ENCODE measurements at places on chromosomes 3 and 15.
A peak's percentile ranks its signal among the peaks of the same experiment; 100 is the strongest.

GRCh38 chr3:185677146-185677829, 91.2 kb downstream of the SENP2 start:
- DNase-seq: peak; percentile 75

DNA sequence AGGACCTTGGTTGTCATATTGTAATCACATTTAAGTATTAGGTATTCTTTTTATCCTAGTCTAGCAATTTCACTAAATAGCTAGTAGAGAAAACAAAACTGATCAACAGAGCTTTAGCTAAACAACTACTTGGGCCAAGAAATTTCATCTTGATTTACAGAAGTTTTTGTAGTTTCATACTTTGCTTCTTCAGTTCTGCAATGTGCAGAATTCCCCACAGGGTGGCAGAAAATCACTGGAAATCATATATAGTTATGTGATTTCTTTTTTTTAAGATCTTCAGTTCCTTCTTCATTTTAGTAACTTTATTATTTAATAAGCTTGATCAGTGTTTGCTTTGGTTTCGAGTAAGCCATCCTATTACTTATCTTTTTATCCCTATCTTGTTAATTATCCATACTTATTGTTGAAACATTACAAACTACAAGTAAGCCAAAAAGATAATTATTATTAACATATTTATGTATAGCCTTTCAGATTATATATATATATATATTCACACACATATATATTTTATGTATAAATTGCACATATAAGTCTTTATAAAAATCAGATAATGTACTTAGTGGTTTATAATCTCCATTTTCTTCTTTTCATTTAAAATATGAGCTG, 2.2 kb upstream of the BNIP2 start:
- DNase-seq: peak; percentile 68

- no peak for DNase-seq
Observed at GRCh38 chr3:102238362-102238761, 196.5 kb upstream of the ZPLD1 start.

- DNase-seq: no peak
Observed at GRCh38 chr3:71796290-71796689, 11.3 kb upstream of the PROK2 start.

GRCh38 chr3:99669879-99670555, 31.6 kb downstream of the COL8A1 start:
- DNase-seq: no peak

DNA sequence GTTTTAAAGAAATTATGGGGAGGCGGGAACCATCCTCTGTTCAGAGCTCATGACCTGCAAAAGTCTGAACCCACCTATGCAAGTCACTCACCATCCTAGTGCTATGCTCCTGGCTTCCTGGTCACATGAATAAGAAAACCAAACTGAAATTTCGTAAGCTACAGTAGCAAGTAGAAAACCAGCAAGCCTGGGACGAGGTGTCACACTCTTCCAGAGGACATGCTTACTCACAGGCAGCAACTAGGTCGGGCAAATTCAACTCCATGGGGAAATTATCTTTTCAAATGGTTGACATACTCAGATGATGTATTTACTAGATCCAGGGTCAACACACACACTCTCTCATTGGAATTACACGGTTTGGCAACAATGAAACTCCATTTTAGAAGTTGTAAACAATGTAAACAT, 31.3 kb downstream of the LDHAL6B start:
- DNase-seq: no peak

GRCh38 chr3:63970631-63971475, 52.4 kb downstream of the PSMD6 start:
- peak; percentile 30 for DNase-seq

DNA sequence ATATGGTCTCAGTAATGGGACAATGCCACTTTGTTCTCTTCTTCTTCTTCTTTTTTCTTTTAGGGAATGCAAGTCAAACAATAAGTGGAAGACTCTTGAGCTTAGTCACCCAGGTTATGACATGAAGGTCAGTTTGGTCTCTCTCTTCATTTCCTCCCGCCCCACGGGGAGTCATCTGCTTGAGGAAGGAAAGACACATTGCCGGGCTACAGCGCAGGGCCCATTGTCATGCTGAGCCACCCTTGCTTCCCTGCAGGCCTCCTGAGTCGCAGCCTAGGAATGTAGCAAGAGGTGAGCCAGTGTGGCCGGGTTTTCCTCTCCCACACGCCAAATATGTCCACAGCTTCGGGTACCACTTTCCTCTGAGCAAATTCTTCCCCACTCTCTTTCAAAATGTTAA, 47.6 kb downstream of the RAP2B start:
- DNase-seq: no peak

- no peak for DNase-seq
Observed at GRCh38 chr3:125967156-125967555, 1.8 kb upstream of the ROPN1B start.

DNA sequence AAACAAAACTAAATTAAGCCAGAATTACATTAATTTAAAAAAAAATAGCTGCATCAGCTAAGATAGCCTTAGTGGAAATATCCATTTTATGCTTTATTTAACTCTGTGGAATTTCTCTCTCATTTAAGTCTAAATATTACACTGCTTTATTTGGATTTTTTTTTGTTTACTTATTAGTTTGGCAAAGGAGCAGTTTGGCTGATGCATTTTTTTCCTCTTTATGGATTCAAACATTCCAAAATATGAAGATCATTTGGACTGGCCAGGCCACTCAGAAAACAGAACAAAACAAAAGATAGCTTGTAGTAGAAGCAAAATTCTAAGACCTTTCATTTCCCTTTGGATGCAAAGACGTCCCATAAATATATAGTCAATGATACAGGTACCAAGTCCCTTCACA, 707.3 kb upstream of the UBE2E2 start:
- DNase-seq: no peak

GRCh38 chr3:52681596-52681995, 4.1 kb downstream of the PBRM1 start:
- DNase-seq: no peak

- no peak for DNase-seq
Observed at GRCh38 chr3:159447841-159448240, 540.8 kb upstream of the IL12A start.

DNA sequence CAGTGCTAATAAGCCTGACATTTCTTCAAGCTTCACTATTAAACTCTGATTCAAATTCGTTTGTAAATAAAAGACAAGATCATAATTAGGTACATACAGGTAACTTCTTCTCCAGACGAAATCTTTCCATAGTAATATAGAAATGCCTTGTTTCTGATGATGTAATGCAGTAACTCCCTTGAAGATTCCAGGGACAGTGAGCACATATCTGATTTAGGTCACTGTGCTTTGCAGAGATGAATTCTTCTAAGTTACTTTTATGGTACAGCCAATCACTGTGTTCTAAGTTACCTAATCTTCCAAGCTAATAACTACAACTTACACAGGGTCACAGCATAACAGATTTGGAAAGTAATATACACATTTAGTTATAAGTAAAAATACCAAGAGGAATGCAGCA, 27.6 kb downstream of the SLC4A7 start:
- no peak for DNase-seq

- no peak for DNase-seq
Observed at GRCh38 chr3:182632077-182632393, 161.3 kb upstream of the ATP11B start.

DNA sequence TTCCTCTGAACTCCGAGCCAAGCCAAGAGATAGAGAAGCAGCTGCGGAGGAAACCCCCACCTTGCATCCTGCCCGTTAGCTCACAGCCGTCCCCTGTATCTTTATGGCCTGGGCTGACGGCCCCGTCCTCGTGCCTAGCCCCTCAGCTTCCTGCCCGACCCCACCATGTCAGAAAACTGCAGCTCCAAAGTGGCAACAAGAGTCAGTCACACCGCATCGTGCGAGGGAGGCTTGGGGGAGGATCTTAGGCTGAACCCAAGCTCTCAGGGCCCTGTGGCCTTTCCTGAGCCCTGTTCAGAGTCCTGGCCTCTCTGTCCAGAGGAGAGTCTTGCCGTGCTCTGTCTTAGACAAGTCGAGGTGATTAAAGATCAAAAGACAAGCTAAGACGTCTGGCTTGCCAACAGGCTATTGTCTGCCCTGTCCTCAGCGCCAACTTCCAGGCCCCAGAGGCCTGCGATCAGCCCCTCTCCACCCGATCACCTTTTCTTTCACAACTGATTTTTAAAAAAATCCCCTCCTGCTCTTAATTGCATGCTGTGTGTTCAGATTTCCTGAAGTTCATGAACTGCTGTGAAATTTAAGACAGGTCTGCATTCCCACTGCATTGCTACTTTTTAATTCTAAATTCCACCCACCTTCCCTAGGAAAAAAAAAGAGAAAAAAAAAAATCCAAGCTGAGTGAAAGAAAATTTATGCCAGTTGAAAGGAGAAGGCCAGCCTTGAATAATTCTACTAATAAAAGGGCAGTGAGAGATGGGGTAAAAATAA, 89.7 kb upstream of the WNT5A start:
- DNase-seq: no peak

- DNase-seq: no peak
Observed at GRCh38 chr3:50853936-50854335, 179.2 kb downstream of the DOCK3 start.

DNA sequence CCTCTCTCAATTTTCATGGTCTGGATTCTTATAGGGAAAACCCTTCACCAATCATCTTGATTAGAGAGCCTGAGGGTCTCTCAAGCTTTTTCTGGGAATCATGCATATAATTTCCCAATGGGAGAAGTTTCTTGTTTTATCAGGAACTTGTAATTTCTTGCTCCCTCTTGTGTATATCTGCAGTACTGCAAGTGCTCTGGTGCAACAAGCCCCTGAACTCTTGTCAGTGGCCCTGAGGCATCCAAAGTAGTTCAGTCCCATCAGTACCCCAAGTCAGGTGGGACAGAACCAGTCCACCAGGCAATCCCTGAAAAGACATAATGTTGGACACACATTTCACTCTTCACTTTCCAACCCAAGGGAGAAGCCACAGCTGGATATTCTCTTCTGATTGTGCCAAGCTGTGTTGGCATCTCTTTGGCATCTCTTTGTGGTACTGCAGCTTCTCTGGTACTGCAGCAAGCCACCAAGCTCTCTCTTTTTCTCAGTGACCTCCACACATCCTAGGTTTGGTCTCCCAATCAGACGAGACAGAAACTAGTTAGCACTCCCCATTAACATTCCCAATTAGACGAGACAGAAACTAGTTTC, 214.5 kb downstream of the ZIC4 start:
- peak; percentile 38 for DNase-seq

GRCh38 chr15:80780416-80781221, 1.4 kb downstream of the CEMIP start:
- DNase-seq: peak; percentile 6

DNA sequence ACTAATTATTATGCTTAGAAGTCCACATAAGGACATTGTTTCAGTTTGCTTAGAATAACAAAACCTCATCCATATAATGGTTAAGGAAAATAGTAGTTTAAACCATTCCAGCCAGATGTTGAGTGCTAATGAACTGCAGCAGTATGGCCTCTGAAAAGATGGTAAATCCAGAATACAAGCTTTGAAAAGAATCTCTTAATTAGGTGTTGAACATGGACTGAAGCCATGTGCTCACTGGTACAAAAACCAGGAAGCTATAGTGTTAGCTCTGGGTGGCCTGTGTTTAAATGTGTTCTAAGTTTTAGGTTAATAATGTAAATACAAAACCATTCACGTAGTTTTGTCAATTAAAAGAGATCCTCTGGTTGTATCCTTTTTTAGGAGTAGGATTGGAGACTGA, 78.2 kb downstream of the GALK2 start:
- DNase-seq: no peak
